HAP-1 (cell line): ENCODE measurements at places on chromosomes 3 and 15.
A peak's percentile ranks its signal among the peaks of the same experiment; 100 is the strongest.

- no peak for DNase-seq
Observed at GRCh38 chr3:63687278-63688225, 35.1 kb downstream of the SNTN start.

- DNase-seq = peak; percentile 76
Observed at GRCh38 chr3:115692887-115693524, 69.7 kb downstream of the GAP43 start.

GRCh38 chr15:37638691-37639090 is 295.7 kb upstream of the TMCO5A start:
- no peak for DNase-seq

DNA sequence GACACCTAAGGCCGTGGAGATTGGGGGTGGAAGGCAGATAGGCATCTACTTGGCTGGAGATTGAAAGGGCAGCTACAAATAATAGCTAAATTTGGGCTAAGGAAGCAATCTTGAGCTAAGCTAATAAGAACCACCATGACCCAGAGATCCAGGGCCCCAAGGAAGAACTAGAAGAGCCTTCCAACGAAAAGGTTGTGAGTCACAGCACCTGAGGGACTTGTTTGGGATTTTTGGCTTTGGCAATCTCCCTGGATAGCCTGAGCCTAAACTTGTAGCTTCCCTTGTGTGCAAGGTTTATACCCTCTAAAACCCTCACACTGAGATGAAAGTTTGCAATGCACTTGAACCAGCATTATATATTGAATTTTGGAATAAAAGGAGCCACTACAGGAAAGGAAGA is 364.0 kb upstream of the IL12A start:
- no peak for DNase-seq

DNA sequence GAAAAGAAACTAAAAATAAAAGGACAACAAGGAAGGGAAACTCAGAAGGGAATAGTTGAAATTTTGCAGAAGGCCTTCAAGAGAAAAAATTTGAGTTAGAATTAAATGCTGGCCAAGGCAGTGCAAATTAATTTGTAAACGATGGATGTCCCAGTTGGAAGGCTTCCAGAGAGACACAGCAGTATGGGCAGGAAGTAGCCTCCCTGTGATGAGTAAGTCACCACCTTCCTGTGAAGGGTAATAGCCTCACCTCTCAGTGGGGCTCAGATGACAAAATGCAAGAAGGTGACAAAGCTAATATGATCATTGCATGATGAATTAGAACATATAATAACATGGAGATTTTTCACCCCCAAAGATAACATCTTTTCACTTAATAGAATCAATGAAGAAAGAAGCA is 27.3 kb upstream of the TMCO5A start:
- DNase-seq = no peak

DNA sequence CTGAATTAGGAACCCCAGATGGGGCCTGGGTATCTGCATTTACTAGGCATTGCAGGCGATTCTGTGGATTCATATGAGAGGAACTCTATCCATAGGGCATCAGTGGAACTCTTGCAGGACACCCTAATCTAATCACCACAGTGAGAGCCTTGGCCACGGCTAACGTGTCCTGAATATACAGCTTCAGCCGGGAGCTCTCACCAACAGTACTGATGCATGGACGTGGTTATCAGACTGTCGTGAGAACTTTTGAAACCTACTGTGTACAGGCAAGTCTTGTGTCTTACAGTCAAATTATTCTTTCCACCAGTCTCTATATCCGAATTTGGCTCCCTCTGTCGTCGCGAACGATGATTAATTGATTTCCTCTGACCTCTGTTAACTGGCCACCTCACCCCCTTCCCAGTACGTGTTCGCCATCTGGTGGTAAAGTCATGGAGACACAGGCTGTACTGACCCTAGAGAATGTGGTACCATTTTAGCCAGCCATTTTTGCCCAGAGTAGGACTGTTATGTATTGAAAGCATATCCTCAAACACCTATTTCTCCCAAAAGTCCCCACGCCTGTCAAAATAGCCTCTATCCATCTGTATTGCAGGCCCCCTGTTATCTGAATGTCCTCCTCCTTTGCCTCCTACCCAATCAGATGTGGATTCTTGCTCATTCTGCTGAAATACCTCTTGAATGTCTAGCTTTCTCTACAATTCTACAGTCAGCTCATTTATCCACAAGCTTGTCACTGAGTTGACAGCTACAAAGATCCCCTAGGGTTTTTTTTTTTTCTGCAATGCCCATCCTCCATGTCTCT is 39.7 kb downstream of the GLDN start:
- peak; percentile 73 for DNase-seq

DNA sequence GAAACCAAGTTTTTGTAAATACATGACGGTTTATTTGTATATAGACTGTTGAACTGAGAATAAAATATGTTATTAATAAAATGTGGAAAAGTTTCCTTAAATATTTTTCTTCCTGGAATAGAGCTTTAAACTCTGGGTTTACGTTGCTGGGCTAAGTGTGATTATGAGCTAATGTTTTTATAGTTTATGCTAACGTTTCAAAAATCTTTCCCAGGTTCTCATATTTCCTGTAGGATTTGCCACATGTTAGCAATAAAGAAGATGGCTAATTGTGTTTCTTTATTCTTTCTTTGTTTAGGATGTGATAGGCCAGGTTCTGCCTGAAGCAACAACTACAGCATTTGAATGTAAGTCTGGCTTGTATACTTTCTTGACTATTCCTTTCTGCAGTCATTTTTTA is 7.2 kb downstream of the MAP2K5 start:
- no peak for DNase-seq

- DNase-seq = no peak
Observed at GRCh38 chr15:74847432-74847831, 4.5 kb upstream of the ULK3 start.

GRCh38 chr15:44289259-44289790 is 806 bp downstream of the GOLM2 start:
- no peak for DNase-seq

GRCh38 chr15:61752001-61752400 is 308.2 kb downstream of the VPS13C start:
- DNase-seq = no peak

DNA sequence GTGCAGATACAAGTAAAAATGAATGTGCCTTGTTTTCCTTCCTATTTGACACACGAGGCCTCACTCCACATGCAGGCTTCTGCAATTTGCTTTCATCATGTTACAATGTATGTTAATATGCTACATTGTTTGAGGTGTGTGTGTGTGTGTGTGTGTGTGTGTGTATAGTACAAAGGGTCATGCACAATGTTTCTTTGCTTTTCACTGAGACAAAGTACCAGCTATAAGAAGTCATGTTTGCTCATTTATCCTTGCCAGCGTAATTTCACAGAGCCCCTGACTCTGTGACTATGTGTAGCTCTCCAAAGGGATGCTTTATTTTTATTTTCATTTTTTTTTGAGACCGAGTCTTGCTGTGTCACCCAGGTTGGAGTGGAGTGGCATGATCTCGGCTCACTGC is 38.0 kb upstream of the NEDD4 start:
- no peak for DNase-seq

DNA sequence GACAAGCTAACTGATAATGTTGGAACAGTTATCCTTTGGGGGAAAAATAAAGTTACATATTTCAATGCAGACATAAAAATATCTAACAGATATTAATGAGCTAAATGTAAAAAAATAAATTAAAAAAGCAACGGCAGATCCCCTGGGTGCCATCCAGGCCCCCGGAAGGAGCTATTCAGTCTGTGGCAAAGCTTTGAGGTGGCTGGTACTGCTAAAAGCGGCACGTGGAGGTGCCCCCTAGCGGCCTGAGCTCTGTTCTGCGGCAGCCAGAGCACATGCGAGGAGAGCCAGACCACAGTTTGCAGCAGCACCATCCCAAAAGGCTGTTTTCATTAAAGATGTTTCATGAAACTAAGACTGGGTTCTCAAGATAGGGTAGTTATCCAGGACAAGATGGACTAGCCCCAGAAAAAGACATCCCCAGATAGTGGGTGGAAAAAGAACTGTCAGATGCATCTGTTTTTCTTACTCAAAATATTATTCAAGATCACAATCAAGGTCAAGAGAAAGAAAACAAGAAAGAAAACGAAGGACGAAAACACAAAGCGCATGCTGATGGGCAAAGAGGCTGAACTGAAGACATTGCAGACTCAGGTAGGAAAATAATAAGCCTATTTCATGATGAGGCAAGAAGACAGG is 18.7 kb downstream of the AP3S2 start:
- DNase-seq = peak; percentile 73

DNA sequence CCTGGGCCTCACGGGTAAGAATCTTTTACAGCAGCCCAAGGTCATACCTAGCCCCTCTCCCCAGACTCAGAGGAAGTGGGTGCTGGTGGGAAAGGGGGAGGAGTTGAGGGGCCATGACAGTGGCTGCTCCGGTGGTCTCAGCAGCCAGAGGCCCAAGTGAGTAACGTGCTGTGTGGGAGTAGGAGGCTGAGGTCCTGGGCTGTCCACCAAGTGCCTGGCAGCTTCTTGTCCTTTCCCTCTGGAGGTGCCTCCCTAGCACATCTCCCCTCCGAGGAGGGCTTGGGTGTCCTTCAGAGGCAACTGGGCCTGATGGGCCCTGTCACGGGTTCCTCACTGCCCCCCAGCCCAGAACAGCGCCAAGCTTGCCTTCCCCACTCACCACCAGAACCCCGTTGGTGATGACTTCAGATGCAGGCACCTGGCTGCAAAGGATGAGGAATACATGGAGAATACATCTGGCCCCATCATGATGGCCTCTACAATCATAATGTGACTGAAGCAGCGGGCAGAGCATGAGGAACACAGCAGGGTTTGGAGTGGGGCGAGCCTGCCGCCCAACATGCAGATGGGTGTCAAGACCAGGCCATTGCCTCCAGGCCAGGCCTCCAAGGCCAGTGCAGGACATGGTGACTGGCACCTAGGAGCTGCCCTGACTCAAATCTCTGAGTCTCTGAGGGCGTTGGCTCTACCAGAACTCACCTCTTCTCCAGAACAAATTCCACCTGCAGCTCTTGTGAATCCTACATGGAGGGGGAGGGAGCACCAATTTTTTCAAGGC is 3.3 kb downstream of the PLA2G4F start:
- DNase-seq = no peak

DNA sequence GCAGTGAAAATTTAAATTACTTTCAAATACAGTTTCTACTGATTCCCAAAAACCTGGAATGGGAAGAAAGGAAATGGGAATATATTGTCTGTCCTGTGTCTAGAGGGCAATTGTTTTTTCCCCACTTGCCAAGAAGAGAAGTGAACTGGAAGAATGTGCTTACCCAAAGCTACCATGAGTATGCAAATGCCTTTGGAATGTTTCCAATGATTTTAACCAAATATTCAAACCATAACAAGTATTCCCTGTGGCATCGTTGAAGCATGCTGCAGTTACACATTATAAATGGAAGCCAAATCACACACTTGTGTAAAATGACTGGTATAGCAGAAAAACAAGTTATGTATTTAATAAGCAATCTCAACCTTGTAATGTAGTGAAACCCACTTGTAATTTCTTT is 368.2 kb downstream of the GBE1 start:
- DNase-seq = no peak

- DNase-seq = no peak
Observed at GRCh38 chr3:71537211-71537611, 46.3 kb downstream of the FOXP1 start.

- DNase-seq = no peak
Observed at GRCh38 chr3:70561796-70562195, 249.4 kb upstream of the MDFIC2 start.

- DNase-seq = peak; percentile 48
Observed at GRCh38 chr15:68997930-68998777, 16.3 kb upstream of the NOX5 start.

DNA sequence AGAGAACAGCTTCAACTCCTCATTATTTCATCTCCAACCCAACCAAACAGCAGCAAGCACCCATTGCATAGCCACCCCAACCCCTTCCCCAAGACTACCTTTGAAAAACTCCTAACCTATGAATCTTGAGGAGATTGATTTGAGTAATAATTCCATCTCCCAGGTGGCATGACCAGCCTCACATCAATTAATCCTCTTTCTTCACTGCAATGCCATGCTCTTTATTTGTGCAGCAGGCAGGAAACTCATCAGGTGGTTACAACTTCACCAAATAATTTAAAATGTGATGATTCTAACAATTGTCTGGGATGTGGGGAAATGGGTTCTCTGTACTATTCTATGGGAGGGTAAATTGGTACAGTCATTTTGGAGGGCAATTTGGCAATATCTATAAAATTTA is 68.1 kb upstream of the POMGNT2 start:
- no peak for DNase-seq

GRCh38 chr15:71195242-71195641 is 80.0 kb downstream of the THSD4 start:
- peak; percentile 58 for DNase-seq

GRCh38 chr3:140290105-140290504 is 355.1 kb downstream of the CLSTN2 start:
- no peak for DNase-seq

- no peak for DNase-seq
Observed at GRCh38 chr3:52350981-52351761, 35.1 kb downstream of the DNAH1 start.
